ENCODE measurements at places on chromosomes 1 and 21. TPM values are rescaled to one million over a fixed set of nuclear protein-coding genes. Genes with fewer than 3 reads are reported as not detected.

DNA sequence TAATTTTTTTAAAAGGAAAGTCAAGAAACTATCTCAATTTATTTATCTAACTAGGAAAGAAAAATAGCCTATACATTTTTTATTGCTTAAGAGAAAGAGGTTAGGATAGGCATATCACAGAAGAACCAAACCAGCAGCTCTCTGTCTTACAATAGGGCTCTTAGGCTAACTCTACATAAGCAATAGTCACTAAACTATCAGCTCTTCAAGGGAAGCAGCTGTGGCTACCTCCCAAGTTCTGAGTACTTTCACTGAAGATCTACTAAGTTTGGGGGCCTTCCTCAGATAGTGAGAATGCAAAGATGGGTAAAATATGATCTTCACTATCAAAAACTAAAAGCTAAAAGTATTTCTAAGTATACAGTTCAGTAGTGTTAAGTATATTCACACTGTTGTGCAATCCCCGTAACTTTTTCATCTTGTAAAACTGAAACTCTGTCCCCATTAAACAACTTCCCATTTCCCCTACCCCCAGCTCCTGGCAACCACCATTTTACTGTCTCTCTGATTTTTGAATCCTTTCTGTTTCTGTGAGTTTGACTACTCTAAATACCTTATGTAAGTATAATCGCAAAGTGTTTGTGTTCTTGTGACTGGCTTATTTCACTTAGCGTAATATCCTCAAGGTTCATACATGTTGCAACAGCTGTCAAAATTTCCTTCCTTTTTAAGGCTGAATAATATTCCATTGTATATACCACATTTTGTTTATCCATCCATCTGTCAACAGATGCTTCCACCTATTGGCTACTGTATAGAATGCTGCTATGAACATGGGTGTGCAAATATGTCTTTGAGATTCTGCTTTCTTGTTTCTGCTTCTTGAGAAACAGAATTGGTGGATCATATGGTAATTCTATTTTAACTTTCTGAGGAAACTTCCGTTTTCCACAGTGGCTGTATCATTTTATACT is 73.3 kb downstream of the ACBD6 start:
- no peak for DNase-seq

The PADI4 gene
- not detected for total RNA-seq

- DNase-seq = peak; percentile 32
Measured at GRCh38 chr1:206606867-206607266, 5.4 kb downstream of the EIF2D start.

DNA sequence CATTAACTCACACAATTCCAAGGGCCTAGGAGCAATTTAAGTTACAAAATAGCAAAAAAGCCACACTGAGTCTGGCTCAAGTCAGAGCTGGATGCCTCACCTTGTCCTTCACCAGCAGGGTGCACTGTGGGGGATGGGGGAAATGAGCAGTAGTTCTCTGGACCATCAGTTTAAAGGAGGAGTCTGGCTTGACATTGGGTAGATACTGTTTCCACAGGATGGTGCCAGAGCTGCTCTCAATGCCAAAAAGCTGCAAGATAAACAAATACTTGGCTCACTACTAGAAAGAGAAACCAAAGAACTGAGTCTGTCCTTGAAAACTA is 18.8 kb downstream of the EMC1 start:
- no peak for DNase-seq

DNA sequence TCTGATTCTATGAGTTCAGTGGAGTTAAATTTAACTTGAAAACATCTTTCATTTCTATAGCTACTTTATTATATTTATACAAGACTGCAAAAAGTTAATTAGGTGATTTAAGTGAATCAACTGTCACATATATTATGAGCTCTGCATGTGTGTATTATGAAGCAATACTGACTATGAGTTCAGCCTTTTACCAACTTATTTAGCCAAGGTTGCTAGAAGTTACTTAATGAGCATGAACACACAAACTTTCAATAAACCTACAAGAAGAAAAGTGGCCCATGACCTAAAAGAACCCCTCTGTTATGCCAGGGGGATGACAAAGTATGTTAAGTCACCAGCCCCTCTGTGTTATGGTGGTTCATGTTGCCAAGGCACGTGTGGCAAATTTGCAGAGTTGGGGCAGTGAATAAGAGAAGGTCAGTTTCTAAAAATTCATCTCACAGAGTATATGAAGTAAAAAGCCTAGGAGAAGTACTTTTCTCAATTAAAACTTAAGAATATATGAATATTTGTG is 86.7 kb upstream of the LYPLAL1 start:
- no peak for DNase-seq
